ENCODE measurements at places on chromosomes 4 and X. TPM values are rescaled to one million over a fixed set of nuclear protein-coding genes. Genes with fewer than 3 reads are reported as not detected.
A peak's percentile ranks its signal among the peaks of the same experiment; 100 is the strongest.

Gene FRMD7
- total RNA-seq: 0.46 TPM

Gene UGT2B15
- not detected for total RNA-seq

Gene RBM46
- not detected for total RNA-seq

Gene PF4V1
- total RNA-seq: 2.1 TPM

Gene ANK2
- total RNA-seq: 87.4 TPM

Gene PCDH10
- total RNA-seq: not detected

Gene F11
- total RNA-seq: not detected

Gene EGF
- 1.0 TPM for total RNA-seq

- DNase-seq: peak; percentile 95
Observed at GRCh38 chrX:154409222-154409871, at the start of gene DNASE1L1. Gene DNASE1L1, minus strand, starts transcription at chrX:154409254. Its CDS starts 3,686 bp downstream, at chrX:154405568.

GRCh38 chr4:185411849-185412248 lies 13.9 kb downstream of the UFSP2 start:
- DNase-seq: no peak

DNA sequence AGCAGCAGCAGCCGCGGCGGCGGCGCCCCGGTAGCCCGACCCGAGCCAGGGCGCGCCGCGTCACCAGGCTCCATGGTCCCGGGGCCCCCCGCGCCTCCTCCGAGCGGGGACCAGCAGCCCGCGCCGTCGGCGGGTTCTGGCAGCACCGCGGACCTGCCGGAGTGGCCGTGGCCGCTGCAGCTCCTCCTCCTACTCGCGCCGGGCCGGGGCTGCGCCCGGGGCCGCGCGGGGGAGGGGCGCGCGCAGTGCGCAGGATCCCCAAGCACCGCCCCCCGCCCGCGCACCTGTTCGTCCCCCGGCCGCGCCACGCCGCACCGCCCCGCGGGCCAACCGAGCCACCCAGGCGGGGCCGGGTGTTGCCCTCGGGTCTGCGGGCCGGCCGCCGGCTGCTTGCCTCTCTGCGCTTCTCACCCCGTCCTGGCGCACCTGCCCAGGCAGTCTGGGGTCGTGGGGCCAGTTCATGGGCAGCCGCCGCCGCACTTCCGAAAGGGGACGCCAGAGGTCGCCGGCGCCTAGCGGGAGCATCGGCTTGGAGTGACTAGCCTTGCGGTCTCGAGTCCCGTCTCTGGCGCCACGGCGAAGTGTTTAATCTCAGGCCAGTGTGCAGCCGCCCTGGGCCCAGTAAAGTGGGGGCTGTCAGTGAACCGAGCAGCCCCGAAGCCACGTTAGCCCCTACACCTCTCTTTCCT lies at the start of gene SLC9A7:
TSS of gene SLC9A7 (minus strand) at position 163 of the 689 bp plus-strand sequence. CDS start at position 74, 89 bp downstream.
- peak; percentile 95 for DNase-seq

DNA sequence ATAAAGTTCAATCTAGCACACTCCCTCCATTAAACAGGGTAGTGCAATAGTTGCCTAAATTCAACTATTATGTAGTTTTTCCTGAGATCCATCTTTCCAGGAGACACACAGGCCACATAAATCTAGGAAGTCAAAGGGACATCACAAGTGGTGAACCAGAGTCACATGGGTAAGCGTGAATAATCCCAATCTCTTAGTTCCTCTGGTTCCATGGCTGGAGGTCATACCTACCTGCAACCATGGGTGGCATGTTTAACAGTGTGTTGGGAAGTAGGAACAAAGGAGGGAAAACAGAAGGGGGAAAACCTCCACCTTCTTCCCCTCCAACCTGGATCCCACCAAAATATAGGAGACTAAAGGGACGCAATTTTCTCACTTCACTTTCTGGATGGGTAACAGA lies 2651.6 kb downstream of the ARAP2 start:
- DNase-seq: no peak

DNA sequence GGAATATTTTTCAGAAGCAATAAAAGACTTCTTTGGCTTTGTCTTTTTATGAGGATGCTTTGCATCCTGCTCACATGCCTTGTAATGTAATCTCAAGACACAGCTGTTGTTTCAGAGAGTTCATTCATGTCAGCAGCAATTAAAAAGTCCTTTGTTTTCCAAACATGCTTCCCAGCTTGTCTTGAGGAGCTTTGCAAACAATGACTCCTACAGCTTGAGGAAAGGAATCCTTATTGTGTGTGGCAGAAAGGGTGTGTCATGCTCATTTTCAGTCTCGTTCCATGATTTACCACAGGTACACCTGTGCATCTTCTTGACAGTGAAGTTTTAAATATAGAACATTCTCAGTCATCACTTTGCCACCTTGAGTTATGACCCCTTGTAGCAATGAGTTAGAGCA lies 139.2 kb upstream of the AADAT start:
- no peak for DNase-seq

GRCh38 chr4:17597517-17597916 lies 16.9 kb upstream of the MED28 start:
- no peak for DNase-seq

- DNase-seq: no peak
Observed at GRCh38 chrX:38661561-38661960, 100.2 kb downstream of the TSPAN7 start.

- DNase-seq: no peak
Observed at GRCh38 chrX:36160081-36160480, 240.5 kb downstream of the CFAP47 start.

DNA sequence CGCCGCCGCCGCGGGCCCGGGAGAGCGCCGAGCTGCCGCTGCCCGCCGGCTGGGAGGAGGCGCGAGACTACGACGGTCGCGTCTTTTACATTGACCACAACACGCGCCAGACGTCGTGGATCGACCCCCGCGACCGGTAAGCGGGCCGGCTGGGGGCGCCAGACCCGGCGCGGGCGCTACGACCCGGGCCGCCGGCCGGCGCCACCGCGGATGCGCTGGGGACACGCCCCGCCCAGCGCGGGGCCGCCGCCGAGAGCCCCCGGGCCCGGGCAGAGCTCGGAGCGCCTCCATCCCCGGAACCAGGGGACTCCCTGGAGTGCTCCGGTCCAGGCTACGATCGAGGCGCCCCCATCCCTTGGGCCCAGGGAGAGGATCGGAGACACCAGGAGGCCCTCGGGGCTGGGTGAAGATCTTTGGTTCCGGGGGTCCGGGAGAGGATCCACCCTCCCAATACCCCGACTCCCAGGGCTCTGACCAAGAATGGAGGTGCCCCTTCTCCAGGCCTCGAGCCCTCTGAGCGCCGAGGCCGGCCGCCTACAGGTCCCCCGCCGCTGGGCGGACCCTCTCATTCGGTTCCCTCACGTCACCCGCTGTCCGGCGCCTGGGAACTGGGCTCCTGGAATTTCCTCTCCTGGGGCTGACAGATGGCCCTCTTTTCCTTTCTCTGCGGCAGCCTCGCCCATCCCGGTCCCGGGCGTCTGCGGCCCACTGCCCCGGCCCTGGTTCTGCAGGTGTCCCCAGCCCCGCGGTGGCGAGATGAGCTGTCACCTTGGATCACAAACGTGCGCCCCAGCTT lies 48.8 kb downstream of the CLDN34 start:
- DNase-seq: peak; percentile 85

DNA sequence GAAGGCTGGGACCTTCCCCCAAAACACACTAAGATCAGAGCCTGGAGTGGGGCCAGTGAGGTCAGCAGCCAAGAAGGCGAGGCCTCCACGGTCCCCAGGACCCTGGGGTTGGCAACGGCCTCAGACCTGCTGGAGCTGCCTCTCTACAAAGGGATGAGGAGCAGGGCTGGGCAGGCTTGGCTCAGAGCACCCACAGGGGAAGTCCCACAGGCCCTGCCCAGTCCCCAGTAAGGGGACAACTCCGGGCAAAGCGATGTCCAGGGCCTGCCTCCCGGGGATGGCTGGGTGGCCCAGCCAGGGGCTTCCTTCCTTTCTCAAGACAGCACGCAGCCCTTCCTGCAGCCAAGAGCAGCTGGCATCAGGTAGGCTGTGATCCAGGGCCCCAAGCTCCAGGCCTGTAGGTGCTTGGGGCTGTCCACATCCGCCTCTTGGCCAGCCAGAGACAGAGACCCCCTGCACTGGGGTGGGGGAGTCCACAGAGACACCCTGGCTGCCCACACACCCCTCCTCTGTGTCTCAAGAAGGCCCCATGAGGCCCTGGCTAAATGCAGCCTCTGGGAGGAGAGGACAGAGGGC lies 5.7 kb downstream of the MXD4 start:
- DNase-seq: peak; percentile 77

DNA sequence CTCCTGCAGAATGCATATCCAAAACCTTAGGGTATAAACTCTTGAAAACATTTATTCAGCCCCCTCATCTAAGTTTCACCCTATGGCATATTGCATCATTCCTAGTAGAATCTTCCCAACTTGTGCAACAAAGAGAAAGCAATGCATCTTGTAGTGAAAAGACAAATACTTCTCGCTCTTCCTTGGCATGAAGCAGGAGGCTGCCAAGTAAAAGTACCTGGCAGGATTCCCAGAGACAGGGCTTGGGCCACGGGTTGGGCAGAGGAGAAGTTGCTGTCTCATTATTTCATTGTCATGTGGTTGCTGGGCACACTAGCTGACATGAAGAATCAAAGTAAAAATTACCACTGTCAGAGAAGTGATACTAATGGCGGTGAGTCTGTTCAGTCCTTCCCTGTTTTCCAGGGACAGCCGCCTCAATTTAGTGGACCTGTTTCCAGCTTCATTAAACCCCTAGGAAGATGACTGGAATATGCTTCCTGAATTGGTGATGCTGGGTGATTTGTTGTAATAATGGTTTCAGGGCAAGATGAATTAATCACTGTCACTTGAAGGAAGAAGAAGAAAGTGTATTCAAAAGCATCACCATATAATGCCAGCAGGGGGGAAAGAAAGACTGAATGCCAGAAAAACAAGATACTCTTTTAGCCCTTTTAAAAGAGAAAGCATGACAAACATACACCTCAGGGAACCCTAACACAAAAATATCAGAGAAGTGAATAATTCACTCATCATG lies 380.5 kb upstream of the IGFBP7 start:
- no peak for DNase-seq

- no peak for DNase-seq
Observed at GRCh38 chr4:24674279-24674678, 89.9 kb upstream of the DHX15 start.

DNA sequence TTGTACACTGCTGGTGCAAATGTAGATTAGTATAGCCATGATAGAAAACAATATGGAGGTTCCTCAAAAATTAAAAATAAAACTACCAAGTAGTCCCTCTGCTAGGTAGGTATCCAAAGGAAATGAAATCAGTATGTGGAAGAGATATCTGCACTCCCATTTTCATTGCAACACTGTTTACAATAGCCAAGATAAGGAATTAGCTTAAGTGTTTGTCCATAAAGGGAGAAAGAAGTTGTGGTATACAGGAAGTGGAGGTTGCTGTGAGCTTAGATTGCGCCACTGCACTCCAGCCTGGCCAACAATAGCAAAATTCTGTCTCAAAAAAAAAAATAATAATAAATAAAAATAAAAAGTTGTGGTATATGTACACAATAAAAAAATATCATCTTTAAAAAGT lies 325.0 kb upstream of the EMCN start:
- DNase-seq: no peak

GRCh38 chr4:188433741-188434315 lies 294.6 kb downstream of the TRIML1 start:
- DNase-seq: no peak

DNA sequence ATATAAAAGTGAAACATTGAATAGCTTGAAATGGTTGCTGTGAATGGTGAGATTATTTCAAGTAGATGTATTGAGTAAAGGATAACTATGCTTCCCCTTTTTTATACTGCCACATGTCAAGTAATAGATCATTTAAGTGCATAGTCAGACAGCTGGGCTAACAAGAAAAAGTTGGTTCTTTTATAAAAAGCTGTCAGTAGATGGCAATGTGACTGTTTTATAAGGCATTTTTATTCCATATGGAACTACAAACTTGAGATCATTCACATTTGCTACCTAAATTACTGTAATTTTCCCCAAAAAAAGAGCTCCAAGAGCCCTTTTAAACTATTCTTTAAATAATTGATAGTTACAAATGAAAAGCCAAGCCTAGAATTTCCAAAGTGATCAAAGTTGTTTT lies 831.0 kb downstream of the C4orf33 start:
- DNase-seq: no peak

DNA sequence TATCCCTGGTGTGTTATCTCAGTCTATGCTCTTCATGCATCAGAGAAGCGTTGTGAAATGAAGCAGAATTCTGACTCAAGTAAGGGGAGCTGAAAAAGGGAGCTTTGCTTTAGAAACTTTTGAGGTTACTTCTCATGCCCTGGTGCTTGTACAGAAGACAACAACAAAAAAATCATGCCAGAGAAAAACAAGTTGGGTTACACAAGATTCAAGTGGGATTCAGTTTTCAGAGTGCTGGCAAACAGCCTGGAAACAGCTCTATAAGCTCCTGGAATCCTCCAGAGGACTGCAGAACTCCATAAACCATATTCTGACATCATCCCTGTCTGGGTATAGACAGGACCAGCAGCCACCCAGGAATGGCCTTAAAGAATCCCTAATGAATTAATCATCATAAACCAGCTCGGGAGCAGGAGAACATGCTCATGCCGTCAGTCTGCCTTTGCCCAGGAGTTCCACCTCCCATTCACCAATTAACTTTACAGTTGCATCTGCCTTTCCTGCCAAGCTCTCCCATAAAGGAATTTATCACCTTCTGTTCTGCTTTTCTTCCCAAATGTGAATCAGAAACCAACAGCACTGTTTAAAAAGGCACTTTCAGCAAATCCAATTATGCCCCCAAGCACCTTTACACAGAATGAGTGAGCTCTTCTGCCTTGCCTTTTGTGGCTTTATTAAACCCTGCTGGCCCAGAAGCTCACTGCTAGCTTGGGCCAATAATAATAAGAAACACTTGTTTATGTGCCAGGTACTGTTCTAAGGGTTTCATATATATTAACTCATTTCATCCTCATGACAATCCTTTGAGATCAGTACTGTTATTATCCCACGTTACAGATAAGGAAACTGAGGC lies 54.5 kb upstream of the FBXW7 start:
- DNase-seq: no peak

GRCh38 chr4:125420526-125420925 lies 105.8 kb downstream of the FAT4 start:
- DNase-seq: no peak

GRCh38 chr4:188683571-188683970 lies 544.3 kb downstream of the TRIML1 start:
- DNase-seq: no peak

DNA sequence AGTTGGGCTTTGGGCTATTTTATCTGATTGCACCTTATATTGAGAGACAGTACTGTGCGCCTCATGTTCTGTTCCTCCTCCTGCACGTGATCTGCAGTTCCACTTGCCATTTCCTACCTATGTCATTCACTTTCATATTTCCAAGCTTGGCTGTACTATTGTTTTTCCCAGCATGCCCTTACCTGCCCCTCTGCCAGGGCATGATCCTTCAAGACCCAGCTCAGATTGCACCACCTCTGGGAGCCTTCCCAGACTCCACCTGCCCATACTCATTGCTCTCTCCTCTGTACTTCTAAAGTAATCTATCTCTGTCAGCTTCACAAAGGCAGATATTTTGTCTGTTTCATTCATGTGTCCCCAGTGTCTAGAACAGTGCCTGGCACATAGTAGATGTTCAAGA lies 11.6 kb downstream of the SLC25A5 start:
- DNase-seq: no peak

GRCh38 chrX:3129256-3129655 lies 88.0 kb downstream of the ARSF start:
- no peak for DNase-seq

GRCh38 chr4:8525383-8526120 lies 54.6 kb upstream of the GPR78 start:
- DNase-seq: peak; percentile 62

Measured in spleen (tissue), 13 donors.